ENCODE measurements at places on chromosomes 7 and 10.

DNA sequence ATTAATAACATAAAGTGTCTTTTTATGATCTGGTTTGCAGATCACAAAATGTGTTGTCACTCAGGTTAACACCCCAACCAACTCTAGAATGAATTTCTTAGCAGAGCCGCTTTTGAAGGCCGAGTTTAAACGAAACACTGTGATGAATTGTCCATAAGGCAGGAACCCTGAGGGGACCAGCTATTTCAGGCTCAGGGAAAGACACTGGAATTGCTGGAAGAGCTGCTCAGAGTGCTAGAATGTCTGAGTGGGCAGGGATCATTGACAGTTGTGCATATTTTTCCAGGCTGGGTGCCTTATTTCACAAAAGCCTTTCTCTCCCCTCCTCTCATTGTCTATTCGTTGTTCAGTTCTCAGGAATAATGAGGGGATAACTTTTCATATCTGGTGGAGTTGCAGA lies 68.7 kb upstream of the PRKG1 start:
- no peak for DNase-seq

DNA sequence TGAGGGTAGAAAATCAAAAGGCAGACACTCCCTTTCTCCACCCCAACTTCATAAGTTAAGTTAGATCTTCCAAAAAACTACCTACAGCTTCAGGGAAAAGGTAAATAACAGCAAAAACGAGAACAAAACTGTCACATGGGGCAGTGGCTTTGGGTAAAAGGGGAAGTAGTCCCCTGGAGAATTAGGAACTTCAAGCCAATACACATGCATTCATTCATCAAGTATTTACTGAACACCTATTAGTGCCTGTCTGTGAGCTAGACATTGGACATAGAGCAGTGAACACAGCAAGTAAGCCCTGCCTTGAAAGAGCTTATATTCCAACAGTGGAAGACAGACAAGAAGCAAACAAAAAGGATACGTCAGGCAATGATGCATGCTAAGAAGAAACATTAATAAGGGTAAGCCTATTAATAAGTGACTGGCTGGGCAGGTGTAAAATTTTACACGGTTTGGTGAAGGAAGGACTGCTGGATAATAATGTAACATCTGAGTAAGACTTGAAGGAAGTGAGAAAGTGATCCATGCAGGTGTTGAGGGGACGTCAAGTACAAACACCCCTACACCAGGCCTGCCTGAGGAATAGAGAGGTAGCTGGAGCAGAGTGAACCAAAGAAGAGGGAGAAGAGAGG lies 69.6 kb upstream of the RAPGEF5 start:
- no peak for DNase-seq

GRCh38 chr10:30493609-30494530 lies 59.9 kb downstream of the MAP3K8 start:
- no peak for DNase-seq

DNA sequence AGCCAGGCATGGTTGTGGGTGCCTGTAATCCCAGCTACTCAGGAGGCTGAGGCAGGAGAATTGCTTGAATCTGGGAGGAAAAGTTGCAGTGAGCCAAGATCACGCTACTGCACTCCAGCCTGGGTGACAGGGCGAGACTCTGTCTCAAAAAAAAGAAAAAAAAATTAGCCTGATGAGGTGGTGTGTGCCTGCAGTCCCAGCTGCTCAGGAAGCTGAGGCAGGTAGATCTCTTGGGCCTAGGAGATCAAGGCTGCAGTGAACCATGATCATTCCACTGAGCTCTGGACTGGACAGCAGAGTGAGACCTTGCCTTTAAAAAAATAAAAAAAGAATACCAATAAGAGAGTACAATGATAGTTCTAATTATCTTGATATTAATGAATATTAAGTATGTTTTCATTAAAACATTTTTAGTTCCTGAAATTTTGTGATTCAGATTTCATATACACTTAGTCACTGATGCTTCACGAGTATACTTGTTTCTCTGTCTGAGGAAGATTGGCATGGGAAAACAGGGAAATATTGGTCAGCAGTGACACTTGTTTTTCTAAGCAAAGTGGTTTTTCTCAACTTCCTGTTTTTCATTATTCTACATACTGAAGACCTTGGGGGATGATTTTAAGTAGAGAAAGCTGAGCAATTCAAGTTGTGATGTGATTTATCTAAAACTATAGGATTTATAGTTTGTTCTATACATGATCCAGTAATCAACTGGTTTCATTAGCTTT lies 76.8 kb downstream of the ADK start:
- DNase-seq, result no peak

- DNase-seq, result no peak
Observed at GRCh38 chr7:31896925-31897324, 173.3 kb downstream of the PDE1C start.

GRCh38 chr7:97499204-97499603 lies 232.7 kb upstream of the TAC1 start:
- DNase-seq, result no peak

DNA sequence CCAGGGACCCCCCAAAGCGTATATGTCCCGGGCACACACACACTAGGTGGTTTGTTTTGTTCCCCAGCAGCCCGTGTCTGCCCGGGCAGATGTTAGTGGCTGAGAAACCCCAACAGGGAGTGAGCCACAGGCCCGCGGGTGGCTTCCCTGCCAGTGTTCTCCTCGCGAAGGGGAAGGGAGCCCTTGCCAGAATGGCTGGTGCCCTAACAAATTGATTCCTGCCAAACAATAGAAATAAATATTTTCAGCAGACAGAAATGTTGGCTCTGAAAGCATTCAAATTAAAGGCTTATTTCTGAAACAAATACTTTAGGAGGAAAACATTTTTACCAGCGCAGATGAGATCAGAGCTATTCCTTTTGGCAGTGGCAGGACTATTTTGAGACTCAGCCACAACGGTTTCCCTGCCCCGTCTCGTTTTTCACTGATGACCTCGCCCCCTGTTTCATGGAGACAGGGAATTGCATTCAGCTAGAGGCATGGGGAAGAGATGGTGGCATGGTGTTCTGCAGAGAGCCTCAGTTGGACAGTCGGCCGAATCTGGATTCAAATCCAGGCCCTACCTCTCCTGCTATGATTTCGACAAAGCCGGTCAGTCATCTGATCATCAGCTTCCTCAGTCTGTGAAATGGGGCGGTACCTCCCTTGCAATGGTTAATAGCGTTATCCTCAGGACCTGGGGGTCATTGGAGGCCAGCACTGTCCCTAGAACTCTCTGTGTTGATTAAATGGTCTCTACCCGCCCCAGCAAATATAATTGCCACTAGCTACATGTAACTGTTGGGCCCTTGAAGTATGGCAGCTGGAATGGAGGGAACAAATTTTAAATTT lies 84.5 kb downstream of the CUX1 start:
- no peak for DNase-seq

DNA sequence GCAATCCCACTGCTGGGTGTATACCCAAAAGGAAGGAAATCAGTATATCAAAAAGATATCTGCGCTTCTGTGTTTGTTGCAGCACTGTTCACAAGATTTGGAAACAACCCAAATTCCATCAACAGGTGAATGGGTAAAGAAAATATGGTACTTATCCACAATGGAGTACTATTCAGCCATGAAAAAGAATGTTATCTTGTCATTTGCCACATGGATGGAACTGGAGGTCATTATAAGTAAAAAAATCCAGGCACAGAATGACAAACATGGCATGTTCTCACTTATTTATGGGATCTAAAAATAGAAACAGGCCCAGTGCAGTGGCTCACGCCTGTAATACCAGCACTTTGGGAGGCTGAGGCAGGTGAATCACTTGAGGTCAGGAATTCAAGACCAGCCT lies 15.7 kb downstream of the APBB1IP start:
- DNase-seq, result no peak

DNA sequence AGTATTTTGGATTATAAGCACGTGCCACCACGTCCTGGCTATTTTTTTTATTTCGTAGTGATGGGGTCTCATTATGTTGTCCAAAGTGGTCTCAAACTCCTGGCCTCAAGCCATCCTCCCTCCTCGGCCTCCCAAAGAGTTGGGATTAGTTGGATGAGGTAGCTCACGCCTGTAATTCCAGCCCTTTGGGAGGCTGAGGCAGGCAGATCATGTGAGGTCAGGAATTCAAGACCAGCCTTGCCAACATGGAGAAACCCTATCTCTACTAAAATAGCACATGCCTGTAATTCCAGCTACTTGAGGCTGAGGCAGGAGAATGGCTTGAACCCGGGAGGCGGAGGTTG lies 21.8 kb upstream of the YWHAG start:
- no peak for DNase-seq

DNA sequence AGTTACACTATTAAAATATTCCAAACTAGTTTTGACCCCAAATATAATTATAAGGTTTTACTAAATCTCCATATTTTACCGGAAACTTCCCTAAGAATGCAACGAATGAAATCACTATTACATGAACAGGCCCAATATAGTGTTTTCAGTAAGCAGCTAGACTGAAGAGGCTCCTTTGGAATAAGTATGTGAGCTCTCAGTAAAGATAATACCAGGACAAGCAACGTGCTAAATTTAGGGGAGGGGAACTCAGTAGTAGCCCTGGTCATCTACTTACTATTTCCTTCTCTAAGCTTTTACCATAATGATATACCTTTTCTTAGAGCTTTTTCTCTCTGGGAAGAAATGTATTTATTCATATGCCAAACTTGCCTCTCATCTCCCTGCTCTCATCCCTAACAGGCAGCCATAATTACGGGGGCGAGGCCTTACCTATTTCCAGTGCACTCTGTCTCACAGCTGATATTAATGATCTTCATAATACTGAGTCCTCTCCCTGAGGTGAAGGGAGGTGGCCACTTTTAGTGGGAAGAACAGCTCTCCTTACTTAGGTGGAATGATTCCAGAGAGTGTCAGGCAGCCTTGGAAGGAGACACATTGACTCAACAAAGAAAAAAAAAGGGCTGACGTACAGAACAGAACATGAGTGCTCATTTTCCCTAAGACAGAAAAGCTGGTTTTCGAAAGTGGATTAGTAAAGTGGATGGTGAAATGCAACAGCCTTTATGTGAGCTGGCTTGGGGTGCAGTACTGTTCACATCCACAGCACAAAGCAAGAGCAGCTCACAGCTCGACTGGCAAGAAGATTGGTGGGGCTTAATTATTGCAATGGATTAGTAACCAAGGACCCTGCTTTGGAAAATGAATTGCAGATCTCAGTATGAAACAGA lies 165.4 kb downstream of the GLI3 start:
- no peak for DNase-seq

DNA sequence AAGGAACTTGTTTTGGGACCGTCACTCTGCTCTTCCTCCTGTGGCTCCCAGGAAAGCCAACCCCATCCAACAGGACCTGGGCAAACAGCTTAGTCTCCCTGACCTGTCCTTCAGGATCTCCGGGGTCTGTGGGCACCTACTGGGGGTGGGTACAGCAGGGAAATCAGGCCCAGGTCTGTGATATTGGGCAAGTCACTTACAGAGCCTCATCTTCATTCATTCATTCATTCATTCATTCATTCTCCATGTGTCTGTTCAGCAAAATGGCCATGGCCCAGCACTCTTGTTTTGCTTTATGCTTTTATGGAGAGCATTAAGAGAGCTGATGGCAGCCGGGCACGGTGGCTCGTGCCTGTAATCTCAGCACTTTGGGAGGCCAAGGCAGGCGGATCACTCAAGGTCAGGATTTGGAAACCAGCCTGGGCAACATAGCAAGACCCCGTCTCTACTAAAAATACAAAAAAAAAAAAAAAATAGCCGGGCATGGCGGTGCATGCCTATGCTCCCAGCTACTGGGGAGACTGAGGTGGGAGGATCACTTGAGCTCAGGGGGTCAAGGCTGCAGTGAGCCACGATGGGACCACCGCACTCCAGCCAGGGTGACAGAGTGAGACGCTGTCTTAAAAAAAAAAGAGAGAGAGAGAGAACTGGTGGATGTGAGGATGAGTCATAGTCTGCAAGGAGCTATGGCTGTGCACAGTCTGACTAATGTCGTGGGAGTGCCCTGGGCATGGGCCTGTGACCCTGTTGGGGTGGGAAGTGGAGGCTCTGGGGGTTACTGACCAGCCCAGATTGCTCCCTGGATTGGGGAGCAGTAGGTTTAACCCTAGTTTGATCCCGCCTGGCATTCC lies 54.3 kb downstream of the CLIP2 start:
- no peak for DNase-seq

- no peak for DNase-seq
Observed at GRCh38 chr7:90242369-90243168, 2.4 kb upstream of the CFAP69 start.

GRCh38 chr10:619710-620109 lies 69.8 kb downstream of the DIP2C start:
- no peak for DNase-seq

- no peak for DNase-seq
Observed at GRCh38 chr7:145539910-145540309, 576.7 kb upstream of the CNTNAP2 start.

GRCh38 chr7:96596120-96596826 lies 113.4 kb downstream of the SEM1 start:
- DNase-seq, result no peak

DNA sequence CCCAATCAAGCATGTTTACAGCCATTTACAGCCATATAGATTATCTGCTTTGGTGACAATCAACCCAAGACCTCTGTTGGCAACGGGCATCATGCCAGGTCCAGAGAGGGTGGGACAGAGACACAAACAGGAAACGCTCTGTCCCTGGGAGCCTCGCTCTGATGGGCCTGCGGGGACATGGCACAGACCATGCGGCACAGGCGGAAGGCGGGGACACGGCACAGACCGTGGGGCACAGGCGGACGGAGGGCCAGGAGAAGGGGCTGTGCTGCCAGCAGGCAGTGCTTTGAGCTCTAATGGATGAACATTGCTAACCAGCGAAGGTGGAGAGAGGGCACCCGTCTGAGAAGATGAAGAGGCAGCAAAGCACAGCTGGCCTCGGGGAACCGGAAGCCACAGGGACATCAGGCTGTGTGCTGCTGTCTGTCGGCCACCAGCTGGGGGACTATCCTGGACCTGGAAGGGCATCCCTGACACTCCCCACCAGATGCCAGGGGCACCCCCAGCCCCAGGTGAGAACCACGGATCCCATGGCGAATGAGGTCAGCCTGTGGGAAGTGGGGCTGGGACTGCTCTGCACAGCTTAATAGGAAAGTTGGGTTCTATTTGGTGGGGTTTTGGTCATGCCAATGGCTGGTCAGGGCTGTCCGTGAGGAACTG lies 61.0 kb downstream of the DIP2C start:
- DNase-seq, result no peak

- no peak for DNase-seq
Observed at GRCh38 chr7:116315803-116316202, 105.5 kb downstream of the TES start.

DNA sequence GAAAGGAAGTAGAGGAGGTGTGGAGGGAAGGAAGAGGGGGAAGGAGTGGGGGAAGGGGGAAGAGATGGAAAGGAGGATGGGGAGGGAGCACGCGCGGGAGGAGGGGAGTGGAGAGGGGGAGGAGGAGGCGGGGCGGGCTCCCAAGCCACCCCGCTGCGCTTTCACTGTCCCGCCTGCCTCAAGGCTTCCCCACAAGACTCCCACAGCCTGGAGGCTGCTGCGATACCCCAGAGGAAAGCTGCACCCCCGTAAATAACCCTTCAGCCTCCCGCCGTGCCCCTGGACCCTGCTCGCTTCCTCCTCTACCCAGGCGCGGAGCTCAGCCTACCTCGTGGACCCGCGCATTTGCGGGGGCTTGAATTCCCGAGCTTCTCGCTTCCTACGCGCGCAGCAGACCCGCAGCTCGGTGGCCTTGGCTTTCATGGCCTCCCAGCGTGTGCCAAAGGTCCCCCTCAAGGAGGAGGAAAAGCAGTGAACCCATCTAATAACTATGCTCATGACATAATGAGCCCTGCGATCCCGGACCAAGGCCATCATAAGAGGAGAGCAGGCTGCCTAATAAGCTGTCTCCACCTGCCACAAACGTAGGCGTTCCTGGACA lies at the start of gene C10orf67:
Gene C10orf67 (minus strand): TSS at position 557 of the 601 bp plus-strand sequence. CDS start 23 bp downstream, at position 534.
- DNase-seq, result no peak

- DNase-seq, result no peak
Observed at GRCh38 chr7:114085592-114086501, 167.0 kb upstream of the PPP1R3A start.

Data from stimulated activated CD8-positive, alpha-beta memory T cell treated with anti-CD3 and anti-CD28 coated beads, Interleukin-7, amount 100 ng/mL, for 4 hours (primary cell).